ENCODE measurements at places on chromosomes 2 and 18.

- H3K27me3 ChIP-seq = no peaks in the 10 kb centered on the region
- H3K4me1 ChIP-seq = no peaks in the 10 kb centered on the region
- H3K27ac ChIP-seq = no peak overlapping the region
- DNase-seq = no peak
Observed at GRCh38 chr2:219286436-219287115, 7.4 kb downstream of the DNAJB2 start.

DNA sequence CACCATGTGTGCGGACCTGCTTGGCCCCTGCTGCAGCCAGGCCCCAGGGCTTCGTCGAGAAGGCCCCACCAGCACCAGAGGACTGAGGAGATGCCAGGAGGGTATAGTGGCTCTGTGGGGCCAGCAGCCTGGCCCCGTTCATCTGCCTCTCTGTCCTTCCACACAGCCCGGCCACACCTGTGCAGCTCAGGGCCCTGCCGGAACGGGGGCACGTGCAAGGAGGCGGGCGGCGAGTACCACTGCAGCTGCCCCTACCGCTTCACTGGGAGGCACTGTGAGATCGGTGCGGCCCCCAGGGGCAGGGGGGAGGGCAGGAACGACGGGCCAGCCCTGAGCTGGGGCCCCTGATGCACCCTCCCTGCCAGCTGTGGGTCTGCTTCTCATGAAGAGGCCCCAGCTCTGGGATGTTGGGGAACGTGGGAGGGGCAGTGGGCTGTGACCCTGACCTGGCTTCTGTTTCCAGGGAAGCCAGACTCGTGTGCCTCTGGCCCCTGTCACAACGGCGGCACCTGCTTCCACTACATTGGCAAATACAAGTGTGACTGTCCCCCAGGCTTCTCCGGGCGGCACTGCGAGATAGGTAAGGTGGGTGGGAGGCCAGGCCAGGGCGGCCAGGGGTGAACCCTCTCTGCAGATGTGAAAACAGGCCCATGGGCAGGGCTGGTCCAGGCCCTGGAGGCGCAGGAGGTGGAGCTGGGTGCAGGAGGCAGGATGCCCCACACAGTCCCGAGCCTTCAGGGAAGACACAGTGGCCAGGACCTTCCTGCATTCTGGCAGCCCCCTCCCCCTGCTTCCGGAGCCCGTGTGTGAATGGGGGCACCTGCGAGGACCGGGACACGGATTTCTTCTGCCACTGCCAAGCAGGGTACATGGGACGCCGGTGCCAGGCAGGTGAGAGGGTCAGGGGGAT lies 50.3 kb downstream of the MTERF4 start:
- peaks cover 16% of the 10 kb centered on the region for H3K36me3 ChIP-seq
- no peak overlapping the region for H3K4me3 ChIP-seq
- H3K4me1 ChIP-seq = no peaks in the 10 kb centered on the region
- no peak overlapping the region for H3K27ac ChIP-seq
- no peaks in the 10 kb centered on the region for H3K27me3 ChIP-seq

GRCh38 chr2:152395103-152395502 lies 60.1 kb downstream of the FMNL2 start:
- no peak for DNase-seq
- H3K27me3 ChIP-seq = no peaks in the 10 kb centered on the region
- no peaks in the 10 kb centered on the region for H3K4me1 ChIP-seq

DNA sequence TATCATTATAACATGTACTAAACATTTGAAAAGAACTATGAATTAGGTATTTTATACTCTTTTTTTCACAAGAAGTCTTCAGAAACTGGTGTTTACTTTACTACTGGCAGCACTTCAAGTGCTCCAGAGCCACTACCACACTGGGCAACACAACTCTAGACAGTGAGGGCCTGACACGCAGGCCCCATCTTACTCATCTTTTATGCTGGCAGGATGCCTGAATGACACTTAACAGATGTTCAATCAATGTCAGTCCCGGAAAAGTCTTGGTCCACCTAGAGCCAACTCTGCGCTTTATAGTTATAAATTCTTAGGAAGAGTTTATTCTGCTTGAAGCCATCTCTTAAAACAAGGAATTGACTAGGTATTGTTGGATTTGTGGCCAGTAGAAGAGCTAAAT lies 8.7 kb upstream of the WIPF1 start:
- H3K4me3 ChIP-seq = no peak overlapping the region
- no peak overlapping the region for H3K27ac ChIP-seq

DNA sequence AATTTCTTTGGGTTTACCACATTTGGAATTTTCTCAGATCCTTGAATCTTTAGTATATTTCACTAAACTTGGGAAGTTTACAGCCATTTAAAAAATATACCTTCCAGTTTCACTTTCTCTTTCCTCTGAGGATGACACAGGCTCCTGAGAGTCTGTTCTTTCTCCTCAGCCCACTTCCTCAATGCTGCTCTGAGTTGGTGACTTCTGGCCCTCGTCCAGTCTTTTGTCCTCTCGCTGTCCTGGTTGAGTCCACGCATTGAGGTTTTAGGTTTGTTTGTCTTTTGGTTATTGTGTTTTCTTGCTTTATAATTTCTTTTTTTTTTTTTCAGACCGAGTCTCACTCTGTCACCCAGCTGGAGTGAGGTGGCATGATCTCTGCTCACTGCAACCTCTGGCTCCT lies 40.7 kb upstream of the GALR1 start:
- no peak overlapping the region for H3K4me3 ChIP-seq

- no peak overlapping the region for H3K4me3 ChIP-seq
- H3K27ac ChIP-seq = peak overlapping the region; percentile 37
- peaks cover 2% of the 10 kb centered on the region for H3K4me1 ChIP-seq
- no peak for DNase-seq
- no peaks in the 10 kb centered on the region for H3K36me3 ChIP-seq
- no peaks in the 10 kb centered on the region for H3K27me3 ChIP-seq
Observed at GRCh38 chr2:12819721-12820120, 103.0 kb downstream of the TRIB2 start.

- no peak overlapping the region for H3K4me3 ChIP-seq
- no peaks in the 10 kb centered on the region for H3K4me1 ChIP-seq
- DNase-seq = no peak
Observed at GRCh38 chr18:32333781-32334180, 136.9 kb downstream of the GAREM1 start.
